ENCODE measurements at places on chromosomes 6 and 20.
A peak's percentile ranks its signal among the peaks of the same experiment; 100 is the strongest.

GRCh38 chr6:157380458-157380778 is 572 bp upstream of the ZDHHC14 start:
- no peak for DNase-seq

GRCh38 chr6:158810155-158811095 is 8.7 kb downstream of the EZR start:
- DNase-seq: no peak

DNA sequence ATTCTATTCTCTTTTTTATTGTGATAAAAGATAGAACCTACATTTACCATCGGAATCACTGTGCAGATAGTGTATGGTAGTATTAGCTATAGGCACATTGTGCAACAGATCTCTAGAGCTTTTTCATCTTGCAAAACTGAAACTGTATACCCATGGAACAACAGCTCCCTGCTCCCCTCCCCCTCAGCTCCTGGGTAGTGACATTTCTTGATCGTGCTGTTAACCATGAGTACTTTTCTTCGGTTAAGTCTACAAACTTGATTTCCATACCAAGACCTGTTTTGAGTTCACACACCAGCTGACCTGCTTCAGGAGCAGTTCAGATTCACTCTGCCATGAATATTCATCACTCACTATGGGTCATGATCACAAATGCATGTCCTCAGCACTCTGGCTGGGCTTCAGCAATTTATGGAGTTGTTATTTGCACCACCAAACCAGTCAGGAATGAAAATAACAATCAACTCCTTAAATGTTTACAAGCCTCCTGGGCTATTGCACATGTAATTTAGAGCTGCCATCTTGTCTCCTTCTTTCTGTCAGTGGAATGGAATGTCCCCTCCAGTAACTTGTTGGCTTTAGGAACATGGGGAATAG is 32.8 kb downstream of the PRDM1 start:
- DNase-seq: no peak

- DNase-seq: peak; percentile 29
These were observed 138.4 kb upstream of the RNF24 start for GRCh38 chr20:4153661-4154238.

- DNase-seq: no peak
These were observed 227.9 kb downstream of the PTPRT start for GRCh38 chr20:42961771-42962170.

DNA sequence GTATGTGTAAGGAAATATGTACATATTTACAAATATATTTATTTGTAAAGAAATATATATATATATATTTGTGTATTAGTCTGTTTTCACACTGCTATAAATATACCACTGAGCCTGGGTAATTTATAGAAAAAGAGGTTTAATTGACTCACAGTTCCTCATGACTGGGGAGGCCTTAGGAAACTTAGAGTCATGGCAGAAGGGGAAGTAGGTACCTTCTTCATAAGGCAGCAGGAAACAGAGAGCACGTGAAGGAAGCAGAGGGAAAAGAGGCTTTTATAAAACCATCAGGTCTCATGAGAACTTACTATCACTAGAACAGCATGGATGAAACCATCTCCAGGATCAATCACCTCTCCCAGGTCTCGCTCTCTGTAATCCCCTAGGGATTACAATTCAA is 644.5 kb upstream of the HS3ST5 start:
- no peak for DNase-seq

- DNase-seq: no peak
These were observed 75.3 kb upstream of the MRAP2 start for GRCh38 chr6:83958241-83958685.

DNA sequence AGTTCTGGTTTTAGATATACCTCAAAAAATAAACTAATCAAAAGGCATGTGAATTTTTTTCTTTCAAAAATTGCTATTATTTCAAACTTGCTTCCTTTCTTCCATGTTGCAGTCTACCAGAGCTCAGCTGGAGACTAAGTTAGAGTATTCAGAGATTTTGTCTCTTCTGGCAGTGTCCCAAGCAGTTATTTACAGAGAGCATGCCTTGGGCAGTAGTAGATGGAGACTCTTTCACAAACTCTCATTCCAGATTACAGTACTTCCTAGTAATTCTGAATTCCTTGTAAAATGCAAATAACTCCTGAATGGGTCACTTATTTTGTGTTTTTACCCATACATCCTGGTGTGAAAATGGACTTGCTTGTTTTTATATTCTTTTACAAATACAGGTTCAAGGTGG is 703.4 kb downstream of the EPHA7 start:
- DNase-seq: no peak

- DNase-seq: no peak
These were observed 10.7 kb upstream of the SLA2 start for GRCh38 chr20:36656733-36657132.

GRCh38 chr20:53631909-53632662 is 38.4 kb upstream of the ZNF217 start:
- DNase-seq: no peak

- DNase-seq: peak; percentile 98
These were observed 18.9 kb downstream of the OR2B2 start for GRCh38 chr6:27893059-27893835.

DNA sequence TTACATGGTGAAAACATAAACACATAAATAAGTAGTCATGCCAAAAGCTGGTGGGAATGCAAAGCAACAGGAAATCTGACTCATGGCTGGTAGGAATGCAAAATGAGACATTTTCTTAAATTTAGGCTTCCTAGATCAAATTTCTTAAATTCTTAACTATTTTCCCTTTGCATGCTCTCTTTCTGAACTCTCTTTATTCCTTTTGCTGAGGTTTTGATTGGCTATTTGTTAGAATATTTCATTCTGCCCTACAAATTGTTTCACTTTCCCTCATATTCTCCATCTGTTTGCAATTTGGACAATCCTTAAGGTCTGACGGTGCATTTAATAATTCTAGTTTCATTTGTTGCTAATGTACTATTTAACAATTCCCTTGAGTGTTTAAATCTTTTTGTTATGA is 437.5 kb upstream of the RGS17 start:
- DNase-seq: no peak

- no peak for DNase-seq
These were observed 911.4 kb upstream of the FLRT3 start for GRCh38 chr20:15248618-15249395.

DNA sequence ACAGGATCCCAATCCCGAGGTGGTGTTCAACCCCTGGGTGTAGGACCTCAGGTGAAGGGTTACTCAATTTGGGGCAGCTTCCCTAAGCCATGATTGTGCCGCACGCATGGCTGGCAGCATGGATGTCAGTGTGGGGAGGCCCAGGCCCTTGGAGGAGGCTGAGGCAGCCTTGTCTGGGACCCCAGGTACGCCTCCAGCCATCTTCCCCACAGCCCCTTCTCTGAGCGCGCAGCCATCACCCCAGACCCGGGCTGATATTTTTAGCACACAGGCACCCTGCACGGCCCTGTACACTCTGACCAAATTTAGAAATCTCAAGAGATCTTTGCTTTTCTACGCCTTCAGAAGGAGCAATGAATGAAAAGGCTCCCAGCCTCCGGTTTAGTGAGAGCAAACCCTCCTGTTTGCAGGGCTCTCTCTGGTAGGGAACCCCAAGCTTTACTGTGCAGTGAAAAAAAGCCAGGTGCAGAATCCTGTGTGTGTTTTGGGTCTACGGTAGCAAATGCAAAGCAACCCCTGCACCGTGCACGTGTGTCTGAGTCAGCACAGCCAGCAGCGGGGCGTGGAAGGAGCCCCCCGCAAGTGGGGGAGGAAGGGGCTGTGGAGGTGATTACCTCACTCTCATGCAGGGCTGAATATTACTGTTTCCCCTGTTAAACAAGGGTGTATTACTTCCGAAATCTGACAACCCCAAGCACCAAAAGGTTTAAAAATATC is 44.3 kb downstream of the CTCFL start:
- DNase-seq: no peak

DNA sequence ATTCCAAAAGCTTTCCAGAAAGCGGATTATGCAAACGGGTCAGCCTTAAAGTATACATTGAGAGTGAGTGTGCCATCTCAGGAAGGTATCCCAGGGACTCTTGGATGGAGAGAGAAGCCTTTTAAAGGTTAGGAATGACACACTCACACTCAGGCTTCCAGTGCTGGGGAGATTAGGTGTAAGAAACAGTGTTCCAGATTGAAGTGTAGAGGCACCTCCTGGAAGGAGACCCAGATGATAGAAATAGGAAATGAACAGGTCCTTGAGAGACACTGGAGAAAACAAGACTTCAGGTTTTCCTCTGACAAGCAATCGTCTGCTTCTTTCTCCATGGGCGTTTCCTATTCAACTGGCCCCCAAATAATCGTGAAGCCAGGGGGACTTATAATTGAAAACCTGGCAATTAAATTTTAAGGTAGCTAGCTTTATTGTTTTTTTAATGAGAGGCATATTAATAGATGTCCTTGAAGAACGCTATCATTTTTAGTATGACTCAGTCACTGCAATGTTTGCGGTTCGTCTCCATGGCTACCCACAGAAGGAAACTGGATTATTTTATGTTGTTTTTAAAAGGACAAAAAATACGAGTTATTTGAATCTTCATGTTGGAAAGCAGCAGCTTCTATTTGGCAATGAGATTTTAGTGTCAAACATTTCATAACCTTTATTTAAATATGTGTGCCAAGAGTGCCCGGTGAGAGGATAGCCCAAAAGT is 85.3 kb downstream of the TRMT6 start:
- no peak for DNase-seq

DNA sequence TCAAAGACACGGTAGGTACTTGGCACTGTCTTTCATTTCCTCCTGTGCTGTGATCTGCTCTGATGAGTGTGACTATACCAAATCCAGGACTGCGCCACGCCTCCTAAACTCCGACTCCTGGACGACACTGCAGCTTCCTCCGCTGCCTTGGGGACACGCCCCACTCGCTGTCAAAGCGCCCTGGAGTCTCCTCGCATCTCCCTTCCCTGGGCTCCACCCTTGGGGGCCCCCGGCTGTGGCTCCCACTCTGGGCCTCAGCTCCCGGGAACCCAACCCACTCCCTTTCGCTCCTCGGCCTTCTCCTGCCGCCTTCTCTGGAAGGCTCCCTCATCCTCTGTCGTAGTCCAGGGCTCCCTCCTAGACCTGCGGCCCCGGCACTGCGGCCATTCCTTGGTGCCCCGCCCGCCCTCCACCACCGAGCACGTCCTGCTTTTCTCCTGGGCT is 61.2 kb downstream of the RSPH3 start:
- DNase-seq: peak; percentile 33

DNA sequence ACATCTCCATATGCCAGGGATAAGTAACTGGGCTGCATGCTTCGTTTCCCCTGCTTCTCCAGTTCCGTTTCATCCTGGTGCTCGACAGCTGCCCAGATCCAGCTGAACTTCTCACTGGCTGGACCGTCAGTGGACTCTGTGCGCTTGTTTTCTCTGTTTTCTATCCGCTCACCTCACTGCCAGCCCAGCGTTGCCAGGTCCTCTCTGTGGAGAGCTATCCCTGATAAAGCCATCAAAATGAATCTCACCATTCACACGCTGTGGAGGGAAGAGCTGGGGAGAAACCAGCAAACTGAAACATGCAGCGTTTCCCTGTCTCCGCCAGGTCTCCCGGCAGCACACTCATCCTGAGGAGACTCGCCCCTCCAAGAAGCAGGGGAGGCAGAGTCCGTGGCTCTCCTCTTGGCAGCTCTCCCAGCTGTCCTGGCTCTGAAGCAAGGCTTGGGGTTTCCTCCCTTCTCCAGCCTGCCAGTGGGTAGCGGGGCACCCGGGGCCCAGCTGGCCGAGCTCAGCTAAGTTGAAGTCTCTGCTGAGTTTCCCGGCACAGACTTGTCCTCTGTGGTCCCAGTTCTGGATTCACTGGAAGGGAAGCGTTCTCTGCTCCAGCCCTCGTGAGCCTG is 160.9 kb downstream of the DTNBP1 start:
- DNase-seq: no peak

- DNase-seq: no peak
These were observed 690.7 kb downstream of the KIF16B start for GRCh38 chr20:15882553-15882952.

GRCh38 chr6:156126535-156126934 is 650.6 kb upstream of the ARID1B start:
- peak; percentile 1 for DNase-seq

- DNase-seq: no peak
These were observed 242.2 kb downstream of the NRN1 start for GRCh38 chr6:5764401-5764955.

GRCh38 chr6:104527311-104527710 is 332.4 kb downstream of the HACE1 start:
- DNase-seq: no peak

DNA sequence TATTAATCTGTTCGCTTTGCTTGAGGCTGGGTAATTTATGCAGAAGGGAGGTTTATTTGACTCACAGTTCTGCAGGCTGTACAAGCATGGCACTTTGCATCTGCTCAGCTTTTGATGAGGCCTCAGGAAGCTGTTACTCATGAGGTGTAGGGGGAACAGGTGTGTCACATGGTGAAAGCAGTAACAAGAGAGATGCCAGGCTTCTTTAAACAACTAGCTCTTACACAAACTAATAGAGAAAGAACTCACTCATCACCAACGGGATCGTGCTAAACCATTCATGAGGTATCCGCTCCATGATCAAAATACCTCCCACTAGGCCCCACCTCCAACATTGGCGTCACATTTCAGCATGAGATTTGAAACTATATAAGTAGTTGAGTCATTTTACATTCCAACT is 34.4 kb upstream of the GCLC start:
- no peak for DNase-seq

- no peak for DNase-seq
These were observed 110.6 kb downstream of the MAP7 start for GRCh38 chr6:136439514-136440190.

DNA sequence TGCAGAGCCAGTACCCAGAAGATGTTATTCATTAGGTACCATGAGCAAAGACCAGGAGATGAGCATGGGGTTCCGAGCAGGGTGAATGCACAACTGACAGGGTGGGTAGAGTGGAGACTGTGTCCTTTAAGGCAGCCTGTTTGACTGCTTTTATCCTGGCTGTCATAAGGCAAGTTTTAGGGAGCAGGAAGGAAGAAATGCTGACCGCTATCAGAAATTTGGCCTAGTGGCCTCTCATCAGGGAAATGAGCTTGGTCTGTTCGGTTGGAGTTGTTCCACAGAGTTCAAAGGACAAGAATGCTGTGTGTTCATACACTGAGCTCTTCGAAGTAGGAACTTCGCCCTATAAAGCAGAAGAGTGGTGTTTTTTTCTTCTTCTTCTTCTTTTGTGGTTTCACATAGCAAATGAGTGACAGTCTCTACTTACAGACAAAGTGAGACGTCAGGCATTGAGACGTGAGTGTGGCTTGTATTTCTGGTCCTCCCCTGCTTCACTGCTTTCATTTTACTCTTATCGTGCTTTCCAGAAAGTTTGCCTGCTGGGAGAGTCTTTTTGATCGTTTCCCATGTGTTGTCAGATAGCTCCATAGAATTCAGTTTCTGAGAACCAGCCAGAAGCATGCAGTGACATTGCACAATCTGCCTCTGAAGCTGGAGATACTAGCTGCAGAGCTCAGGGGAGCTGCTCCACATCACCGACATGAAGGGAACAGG is at the start of gene CASS4:
Gene CASS4, plus strand, starts transcription at position 502 of the 714 bp plus-strand sequence. Its CDS starts 199 bp downstream, at position 701.
- DNase-seq: no peak

Measured in NCI-H510A treated with DMSO at 0.1 percent for 48 hours (cell line).